ENCODE measurements at places on chromosomes 5 and 9. TPM values are rescaled to one million over a fixed set of nuclear protein-coding genes. Genes with fewer than 3 reads are reported as not detected.

GRM6 gene
- total RNA-seq = not detected

IL9 gene
- total RNA-seq = not detected

LURAP1L gene
- total RNA-seq = 5.3 TPM

KIF4B gene
- total RNA-seq = 0.02 TPM

SELENOP gene
- 221 TPM for total RNA-seq

OMD gene
- total RNA-seq = 0.08 TPM

CCL21 gene
- total RNA-seq = not detected

PALM2AKAP2 gene
- total RNA-seq = 39.6 TPM

TRIM23 gene
- total RNA-seq = 13.8 TPM

C1QTNF2 gene
- 21.1 TPM for total RNA-seq

SCGB3A1 gene
- not detected for total RNA-seq

CTXN3 gene
- not detected for total RNA-seq

GRIN3A gene
- total RNA-seq = not detected

FBN2 gene
- 43.8 TPM for total RNA-seq

TAF11L14 gene
- not detected for total RNA-seq

EPB41L4A gene
- 1.7 TPM for total RNA-seq

PCDHGB5 gene
- 1.6 TPM for total RNA-seq

ZNF354C gene
- total RNA-seq = 15.8 TPM

LCN10 gene
- not detected for total RNA-seq

All from SJCRH30 (cell line).